ENCODE measurements at places on chromosomes 2 and 18.

- no peak for DNase-seq
These were observed 85.3 kb downstream of the CCDC178 start for GRCh38 chr18:33355263-33355662.

GRCh38 chr2:154813636-154814035 is 115.1 kb downstream of the KCNJ3 start:
- no peak for DNase-seq

GRCh38 chr2:23360571-23361125 is 24.3 kb upstream of the KLHL29 start:
- DNase-seq = no peak

- no peak for DNase-seq
These were observed 213.3 kb downstream of the NAPG start for GRCh38 chr18:10739152-10739551.

- no peak for DNase-seq
These were observed 203.4 kb upstream of the RAB6C start for GRCh38 chr2:129775952-129776653.

- no peak for DNase-seq
These were observed 49.2 kb upstream of the UGP2 start for GRCh38 chr2:63792530-63792929.

DNA sequence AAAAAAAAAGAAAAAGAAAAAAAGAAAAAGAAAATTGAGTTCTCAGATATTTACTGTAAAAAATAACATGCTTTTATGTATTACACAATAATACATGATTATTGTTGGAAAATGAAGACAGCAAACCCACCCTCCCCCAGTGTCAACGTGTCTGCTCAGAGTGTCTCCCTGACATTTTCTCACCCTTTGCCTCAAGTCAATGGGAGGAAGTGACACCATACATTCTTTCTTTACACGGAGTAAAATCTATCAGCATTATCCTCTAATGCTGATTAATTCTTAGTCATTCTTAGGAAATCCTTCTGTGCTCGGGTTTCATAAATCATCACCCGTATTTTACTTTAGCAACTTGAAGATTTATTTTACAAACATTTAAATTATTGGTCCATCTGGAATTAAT is 32.0 kb downstream of the CTAGE1 start:
- DNase-seq = no peak

DNA sequence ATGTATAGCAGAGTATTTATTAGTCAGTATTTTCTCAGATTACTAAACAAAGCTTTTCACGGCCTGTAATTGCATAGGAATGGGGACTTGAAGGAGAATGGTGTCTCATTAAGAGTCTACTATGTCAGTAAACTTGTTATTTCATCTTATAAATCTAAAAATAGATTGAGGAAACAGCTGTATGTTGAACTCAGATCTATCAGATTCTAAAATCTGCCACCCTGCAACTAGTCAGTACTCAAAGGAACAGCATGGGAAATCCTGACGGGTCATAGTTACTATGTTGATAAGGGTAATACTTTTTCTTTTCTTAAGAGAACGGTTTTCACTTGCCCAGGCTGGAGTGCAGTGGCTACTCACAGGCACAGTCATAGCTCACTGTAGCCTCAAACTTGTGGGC is 70.2 kb upstream of the EMILIN2 start:
- DNase-seq = no peak

GRCh38 chr2:39685126-39685525 is 19.4 kb downstream of the TMEM178A start:
- no peak for DNase-seq

DNA sequence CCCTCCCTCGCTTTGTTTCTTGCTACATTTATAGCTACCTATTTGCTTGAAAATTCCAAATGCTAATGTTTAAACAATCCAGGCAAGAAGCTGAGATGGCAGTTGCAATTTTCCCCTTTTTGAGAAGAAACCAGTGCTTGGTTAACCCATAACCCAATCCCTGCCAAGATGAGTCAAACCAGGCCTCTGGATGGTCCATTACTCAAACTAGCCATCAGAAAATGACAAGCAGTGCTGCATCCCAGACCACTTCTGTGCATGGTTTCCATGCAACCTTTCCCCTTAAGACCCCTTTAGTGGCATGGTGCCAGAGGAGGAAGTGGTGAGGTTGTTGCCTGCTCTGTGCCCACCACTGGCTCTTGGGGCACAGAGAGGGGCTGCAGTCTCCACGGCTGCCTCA is 131.2 kb upstream of the RMP24 start:
- no peak for DNase-seq

DNA sequence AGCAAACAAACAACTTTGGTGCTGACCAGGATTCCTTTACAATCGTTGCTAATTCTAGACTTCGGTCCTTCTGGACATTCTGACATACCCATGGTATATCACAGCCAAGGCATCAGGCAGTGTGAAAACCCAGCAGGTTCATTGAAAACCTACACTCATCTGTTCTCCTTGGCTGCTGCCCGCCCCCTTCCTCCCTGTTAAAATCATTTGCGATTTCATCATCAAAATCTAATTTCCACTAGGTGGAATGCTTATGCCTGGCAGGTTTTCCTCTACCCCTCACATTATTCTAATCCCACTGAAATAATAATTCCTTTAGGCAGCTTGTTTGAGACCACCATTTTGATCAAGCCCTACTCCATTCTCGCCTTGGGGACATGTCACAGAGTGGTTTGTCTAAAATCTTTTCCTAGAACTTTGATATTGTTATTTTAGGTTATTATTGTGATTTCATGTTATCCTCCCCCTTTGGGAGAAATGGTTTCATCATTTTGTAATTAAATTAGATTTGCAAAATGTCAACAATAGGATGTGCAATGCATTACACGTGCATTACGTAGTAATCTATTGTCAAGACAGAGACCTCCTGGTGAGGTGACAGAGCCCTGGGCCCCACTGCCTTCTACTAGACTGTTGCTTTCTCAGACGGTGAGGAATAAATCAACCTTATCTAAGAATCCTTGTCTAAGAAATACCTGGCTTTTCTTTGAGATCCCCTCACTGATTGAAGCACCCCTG is 31.0 kb upstream of the ASPRV1 start:
- no peak for DNase-seq
